ENCODE measurements at places on chromosomes 1 and 21.

- DNase-seq: no peak
These were observed 34.6 kb downstream of the DNTTIP2 start for GRCh38 chr1:93844262-93845045.

- DNase-seq: no peak
These were observed 761.6 kb upstream of the RGS18 start for GRCh38 chr1:191396622-191397021.

DNA sequence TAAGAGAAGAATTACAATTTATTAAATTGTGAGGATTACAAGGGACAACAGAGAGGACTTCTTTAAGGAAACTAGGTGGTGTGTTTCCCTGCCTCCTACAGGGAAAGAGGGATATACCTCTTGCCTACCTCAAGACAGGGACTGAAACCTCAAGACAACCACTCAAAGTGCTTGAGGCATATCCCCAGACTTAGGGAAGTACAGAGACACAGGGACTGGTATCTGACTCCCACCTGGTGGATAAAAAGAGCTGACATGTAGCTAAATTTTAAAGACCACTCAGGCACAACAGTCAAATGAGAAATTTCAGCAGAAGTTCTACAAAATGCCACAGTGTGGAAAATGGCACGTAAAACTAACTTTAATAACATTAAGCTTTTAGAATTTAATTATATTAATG, 21.3 kb downstream of the DENND2C start:
- no peak for DNase-seq

- no peak for DNase-seq
These were observed 233.8 kb upstream of the JUN start for GRCh38 chr1:59017501-59018231.

DNA sequence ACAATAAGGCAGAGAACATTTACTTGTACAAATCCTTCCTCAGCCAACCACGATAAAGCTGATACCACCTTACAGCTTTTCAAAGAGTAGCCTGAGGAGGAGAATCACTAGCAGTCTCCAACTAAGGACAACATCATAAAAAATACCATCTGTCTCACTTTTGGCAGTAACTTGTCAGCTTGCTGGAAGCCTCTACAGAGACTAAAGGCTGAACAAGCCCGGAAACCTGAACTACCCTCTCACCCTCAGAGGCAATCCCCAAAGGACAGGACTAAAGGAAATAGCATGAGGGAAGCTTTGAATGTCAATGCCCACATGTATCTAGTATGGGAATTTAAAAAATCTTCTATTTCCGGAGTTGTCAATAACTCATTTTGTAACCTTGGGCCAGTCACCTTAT, 10.6 kb downstream of the SRSF4 start:
- no peak for DNase-seq

DNA sequence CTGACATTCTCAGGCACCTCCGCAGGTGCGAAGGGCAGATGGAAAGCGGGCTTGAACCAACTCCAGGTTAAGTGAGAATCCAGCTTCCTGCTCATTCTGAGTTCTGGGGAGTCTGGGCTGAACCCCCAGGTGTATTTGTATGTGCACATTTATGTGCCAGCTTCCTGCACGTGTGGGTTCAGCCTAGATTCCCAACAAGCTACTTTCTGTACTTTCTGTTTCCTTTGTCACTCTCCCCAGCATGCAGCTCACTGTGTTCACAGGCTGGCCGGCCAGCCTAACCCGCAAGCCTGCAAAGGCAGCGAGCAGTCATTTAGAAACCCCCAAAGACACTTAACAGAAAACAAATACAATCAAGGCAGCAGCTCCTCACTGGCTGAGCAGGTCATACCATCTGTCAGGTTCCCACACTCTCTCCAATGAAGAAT, 1.3 kb upstream of the IL19 start:
- DNase-seq: peak; percentile 41

DNA sequence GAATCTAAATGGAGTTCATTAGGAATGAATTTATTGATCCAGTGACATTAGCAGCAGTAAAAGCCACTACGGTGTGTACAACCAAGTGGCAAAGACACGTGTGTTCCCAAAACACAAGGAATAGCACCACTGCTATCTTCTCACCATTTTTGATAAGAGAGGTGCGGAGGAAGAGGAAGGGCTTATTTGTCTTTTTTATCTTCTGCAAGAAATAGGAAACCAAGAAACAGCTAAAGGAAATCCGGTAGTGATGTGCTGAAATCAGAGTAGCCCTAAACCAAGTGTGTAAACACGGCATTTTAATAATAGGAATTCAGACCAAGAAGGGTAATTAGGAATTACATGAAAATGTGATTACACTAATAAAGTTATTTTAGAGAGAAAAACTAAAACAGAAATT, 9.1 kb upstream of the SCYL3 start:
- DNase-seq: no peak

- DNase-seq: no peak
These were observed 9.1 kb downstream of the NES start for GRCh38 chr1:156667968-156668709.

DNA sequence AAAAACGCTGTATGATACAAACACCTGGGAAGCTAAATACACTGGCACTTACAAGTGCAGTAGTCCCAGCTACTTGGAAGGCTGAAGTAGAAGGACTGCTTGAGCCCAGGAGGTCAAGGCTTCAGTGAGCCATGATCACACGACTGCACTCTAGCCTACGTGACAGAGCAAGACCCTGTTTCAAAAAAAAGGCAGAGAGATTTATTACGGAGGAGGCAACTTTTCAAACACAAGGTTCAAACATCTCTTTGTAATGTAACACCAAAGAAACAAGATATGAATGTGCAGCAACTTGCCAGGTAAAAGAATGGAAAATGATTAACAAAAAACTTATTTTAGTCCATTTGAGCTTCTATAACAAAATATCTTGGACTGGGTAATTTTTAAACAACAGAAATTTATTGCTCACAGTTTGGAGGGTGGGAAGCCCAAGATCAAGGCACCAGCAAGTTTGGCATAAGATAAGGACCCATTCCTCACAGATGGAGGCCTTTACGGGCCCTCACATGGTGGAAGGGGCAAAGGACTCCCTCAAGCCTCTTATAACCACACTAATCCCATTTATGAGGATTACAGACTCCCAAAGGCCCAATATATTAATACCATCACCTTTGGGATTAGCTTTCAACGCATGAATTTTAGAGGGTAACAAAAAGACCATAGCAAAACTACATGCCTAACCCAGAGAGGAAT, 73.3 kb downstream of the EVI5 start:
- DNase-seq: no peak

GRCh38 chr1:43554444-43554992, 23.8 kb downstream of the PTPRF start:
- DNase-seq: no peak

DNA sequence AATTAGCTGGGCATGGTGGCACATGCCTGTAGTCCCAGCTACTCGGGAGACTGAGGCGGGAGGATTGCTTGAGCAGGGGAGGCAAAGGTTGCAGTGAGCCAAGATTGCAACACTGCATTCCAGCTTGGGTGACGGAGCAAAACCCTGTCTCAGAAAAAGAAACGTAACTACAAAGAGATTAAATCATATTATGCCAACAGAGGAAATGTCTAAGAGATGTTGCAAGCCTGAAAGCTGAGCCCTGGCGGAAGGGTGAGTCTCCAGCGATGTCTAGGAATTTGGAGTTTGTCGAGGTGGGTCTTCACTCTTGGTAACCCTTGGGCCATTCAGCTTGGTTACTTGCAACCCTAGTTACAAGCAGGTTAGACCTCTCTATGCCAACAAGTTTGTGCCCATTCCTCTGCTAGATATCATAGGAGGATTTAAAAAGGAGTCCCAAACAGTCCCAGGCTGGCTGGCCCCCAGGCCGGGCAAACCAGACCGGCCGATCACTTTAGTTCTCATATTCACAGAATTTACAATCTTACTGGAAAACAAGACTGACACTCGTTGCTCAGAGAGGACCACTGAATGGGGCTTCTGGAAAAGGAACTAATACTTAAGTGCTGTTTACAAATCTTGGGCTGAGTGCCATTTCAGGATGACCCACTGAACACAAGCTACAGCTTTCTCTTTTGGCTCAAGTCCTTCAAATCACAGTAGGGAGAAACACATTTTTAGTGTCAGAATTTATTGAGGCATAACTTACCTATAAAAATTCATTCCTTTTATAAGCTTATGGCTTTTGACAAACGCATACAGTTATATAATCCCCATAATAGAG, 27.1 kb downstream of the SLC30A1 start:
- no peak for DNase-seq

DNA sequence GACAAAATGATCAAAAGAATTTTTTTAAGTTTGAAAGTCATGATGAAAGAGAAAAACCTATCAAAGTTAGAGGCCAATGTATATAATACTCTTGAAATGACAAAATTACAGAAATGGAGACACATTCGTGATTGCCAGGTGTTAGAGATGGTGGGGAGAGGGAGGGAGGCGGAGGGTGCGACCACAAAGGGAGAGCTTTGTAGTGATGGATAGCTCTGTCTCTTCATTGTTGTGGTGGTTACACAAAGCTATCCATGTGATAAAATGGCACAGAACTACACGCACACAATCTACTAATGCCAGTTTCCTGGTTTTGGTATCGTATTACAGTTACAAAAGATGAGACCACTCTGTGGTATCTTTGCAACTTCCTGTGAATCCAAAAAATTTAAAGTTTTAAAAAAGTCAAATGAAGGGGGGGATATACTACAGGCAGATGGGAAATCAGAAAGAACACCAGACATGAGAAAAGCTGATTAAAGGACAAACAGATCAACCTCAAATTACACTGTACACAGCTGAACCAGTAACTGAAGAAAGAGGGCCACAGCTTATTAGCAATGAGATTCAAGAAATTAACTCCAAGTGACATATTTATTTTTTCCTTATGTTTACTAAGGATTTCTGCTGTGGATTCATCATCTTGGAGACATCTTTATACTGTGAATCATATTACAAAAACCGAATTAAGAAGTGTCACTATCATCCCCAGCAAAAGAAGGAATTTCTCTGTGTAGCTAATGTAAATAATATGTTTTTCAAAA, 199.1 kb downstream of the SLC45A1 start:
- DNase-seq: no peak

DNA sequence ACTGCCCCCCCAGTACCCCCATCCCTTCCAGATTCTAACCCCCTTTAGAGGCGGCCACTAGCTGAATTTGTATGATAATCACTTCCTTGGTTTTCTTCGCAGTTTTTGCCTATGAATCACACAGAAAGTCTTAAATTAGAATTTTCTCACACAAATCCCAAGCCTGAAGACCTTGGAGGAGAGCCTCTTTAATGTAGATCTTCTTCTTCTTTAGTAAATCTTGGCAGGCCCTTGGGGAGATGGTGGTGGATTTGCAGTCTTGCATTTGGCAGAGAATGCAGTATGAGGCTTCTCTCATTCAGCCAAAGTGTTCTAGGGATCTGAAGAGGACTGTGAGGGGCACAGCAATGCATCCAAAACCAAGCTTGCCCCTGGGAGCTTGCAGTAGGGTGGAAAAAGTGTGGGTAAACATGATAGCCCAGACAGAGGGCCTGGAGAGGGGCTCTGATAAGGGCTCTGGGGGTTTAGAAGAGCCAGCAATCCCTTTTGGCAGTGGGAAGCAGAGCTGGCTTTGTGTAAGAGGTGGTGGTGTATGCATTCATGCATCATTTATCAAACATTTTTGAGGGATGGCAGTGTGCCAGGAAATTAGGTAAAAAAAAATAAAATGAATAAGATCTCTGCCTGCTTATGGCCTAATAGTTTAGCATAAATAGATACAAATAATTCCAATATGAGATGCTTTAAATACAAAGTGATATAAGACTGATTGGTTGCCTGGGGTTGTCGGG, 7.7 kb upstream of the CDC42 start:
- DNase-seq: no peak

GRCh38 chr21:26967062-26967913, at the start of gene ADAMTS5:
ADAMTS5 (minus strand) TSS chr21:26967088; CDS start chr21:26966391, 697 bp downstream.
- DNase-seq: no peak

DNA sequence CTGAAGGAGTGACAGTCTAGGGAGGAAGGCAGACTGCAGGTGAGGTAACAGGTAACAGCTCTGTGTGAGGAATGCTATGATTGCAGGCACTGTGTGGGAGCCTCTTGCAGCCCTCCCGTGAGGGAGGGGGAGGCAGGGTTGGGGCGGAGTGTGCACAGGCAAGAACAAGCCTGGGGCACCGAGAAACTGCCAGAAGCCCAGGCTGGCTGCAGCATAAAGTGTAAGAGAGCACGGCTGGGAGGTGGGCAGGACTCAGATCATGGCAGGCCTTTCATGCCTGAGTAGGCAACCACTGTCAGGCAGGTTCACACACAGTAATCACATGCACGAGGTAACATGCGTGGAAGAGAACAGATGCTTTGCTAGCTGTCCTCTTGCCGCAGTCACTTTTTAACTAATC, 11.3 kb upstream of the RHEX start:
- no peak for DNase-seq

GRCh38 chr21:27152996-27153395, 186.1 kb upstream of the ADAMTS5 start:
- DNase-seq: no peak

GRCh38 chr1:16286122-16286521, 49.1 kb upstream of the CPLANE2 start:
- no peak for DNase-seq

- DNase-seq: no peak
These were observed 118.6 kb upstream of the KAZN start for GRCh38 chr1:14479865-14480264.

DNA sequence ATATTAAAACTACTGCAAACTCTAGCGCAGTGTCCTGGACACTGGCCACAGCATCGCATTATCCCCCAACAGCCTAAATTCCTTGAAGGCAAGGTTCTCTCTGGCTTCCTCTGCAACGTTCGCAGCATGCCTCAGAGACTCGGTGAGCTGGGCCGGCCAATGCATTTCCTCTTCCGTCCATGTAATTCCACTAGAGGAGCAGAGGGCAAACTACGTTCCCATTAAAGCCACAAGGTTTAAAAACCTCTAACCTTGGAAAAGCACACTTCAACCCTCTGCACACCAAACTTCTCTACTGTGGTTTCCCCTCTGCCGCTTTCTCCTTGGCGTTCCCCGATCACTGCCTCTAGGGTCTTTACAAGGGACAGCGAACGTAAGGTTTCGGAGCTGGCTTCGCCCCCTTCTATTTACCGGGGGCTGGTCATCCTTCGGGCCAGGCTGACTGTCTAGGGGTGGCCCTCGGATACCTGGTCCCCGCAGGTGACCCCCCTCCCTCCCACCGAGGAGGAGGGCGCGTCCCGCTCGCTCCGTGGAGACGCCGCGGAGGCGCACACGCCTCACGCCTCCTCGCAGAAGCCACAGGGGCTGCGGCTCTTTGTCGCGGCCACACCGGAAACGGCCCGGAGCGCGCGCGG, 456 bp upstream of the SMYD2 start:
- DNase-seq: peak; percentile 18

DNA sequence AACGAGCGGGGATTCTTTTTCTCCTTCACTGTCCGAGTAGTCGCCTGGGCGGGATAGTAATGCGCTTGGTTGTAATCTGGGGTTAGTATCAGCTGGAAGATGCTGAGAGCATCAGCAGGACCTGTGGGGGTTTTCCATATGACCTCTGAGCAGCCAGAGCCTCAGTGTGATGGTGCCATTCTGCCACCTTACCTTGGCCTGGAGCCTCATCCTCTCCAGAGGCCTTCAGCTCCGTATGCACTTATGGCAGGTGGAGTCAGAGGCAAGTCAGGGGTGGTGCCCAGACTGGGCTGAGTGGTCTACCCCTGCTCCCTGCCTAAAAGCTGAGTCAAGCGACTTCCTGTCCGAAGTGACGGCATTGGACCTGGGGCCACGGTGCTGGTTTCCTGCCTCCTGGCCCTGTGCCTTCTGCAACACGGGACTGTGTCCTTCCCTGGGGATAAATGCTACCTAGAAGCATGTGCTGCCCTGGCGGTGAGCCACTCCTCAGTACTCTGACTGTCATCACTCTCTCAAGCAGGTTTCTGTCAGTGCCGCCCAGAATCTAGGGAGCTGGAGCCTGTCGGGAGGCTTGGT, 24.7 kb downstream of the TENT5C start:
- no peak for DNase-seq
